ENCODE measurements at places on chromosomes 13 and 19.

- no peak for ATAC-seq
Measured at GRCh38 chr13:68214691-68215415, 984.7 kb upstream of the PCDH9 start.

DNA sequence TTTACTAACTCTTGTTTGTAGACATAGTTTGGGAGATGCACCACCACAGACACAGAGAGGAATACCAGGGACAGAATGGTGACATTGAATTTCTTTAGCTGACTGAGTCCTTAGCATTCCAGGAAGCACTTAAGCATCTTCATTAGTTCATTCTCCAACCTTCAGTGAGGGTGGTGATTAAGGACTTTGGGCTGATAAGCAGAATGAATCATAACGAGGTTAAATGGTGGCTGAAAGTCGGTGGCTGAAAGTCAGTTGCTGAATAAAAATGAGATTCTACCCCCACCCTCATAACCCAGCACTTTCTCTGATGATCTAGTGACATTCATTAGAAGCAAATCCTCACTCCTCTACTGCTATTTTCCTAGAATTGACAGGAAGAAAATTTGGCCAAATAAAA, 10.6 kb downstream of the PCDH8 start:
- no peak for ATAC-seq

DNA sequence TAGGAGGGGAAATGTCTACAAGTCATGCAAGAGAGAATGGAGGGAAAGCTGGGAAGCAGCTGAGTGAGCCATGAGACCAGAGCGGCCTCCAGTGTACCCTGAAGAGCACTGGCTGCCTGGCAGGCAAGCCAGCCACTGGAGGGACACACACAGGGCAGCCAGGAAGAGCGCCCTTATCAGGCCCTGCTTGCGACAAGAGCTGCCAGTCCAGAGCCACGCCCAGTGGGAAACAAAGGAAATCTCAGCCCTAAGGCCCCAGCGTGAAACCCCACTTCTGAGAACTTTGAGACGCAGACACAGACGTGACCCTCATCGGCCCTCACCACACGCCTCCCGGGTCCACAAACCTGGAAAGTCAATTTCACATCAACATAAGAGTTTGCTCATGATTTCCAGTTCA, 105.0 kb downstream of the STK24 start:
- no peak for ATAC-seq

DNA sequence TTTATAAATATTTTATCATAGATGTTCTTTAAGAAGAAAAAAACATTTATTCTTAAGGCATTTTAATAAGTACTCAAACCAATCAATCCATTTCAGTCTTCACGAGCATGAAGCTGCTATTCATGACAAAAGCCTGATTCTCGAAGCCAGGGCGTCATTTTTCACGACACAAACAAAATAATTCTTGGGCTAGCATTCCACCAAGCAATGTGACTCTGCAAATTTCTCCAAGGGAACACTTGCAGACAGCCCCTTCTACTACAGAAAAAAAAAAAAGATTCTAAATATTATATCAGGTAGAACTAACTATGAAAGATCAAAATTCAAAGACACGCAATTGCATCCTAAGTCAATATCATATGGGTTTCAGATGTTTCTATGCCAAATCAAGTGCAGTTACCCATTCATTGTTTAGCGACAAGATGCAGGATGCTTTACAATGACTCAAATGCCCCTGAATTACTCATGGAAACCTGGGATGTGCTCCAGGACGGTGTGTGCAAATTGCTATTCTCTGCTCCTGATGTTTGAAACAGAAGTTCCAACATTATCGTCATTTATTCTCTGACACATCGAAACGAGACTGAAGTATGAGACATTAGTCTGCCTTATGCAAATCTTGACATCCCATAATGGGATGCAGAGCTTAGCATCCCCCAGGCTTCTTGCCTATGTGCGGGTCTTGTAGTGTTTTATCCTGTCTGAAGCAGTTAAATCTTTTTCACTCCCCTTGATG, 517.7 kb downstream of the MYO16 start:
- no peak for ATAC-seq

DNA sequence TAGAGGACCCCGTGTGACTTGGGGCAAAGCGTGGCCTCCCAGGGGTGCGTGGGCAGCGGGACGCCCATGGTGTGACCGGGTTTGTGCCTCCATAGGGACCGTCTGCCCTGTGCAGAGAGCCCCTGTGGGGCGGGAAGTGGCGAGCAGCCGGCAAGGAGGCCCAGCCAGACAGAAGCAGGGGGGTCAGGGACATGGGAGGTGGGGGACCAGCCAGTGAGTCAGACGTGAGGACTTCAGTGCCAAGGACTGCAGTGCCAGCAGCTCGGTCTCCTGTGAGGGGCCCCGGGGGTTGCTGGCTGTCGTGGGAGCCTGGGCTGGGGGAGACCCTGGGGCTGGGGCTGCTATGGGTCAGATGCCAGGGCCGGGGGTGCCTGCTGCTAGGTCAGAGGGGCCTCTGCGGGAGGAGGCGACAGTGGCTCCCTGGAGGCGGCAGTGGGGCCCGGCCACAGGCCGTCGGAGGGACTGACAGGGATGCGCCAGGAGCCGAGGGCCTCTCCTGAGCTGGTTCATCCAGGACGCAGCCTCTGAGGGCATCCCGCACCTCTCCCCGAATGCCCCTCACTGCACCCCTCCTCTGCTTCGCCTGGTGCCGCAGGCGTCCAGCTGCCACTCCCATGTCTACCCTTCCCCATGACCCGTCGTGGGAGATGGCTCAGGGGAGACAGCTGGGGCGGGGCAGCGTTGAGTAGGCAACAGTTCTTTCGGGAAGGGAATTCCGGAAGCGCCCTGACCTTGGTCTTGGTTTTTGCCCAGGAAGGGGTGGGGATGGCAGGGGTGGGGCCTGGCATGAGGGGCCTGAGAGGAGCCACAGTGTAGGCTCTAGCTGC, 80.0 kb downstream of the KDM4B start:
- no peak for ATAC-seq

DNA sequence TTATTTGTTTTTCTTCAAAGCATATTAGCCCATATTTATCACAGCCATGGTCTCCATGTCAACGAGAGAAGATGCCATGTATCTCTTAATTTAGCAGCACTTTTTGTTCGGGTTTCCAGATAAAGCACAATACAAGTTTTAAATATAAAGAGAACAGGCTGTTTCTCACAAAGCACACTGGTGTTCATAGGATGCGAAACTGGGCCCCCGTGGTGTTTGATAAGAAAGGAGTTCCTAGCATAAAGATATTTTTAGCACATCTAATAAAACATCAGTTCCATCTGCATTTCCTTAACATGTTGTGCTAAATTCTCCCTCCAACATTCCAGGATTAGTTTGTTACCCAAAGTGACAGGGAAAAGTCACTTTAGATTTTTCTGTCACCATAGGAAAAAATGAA, 72.4 kb upstream of the EDNRB start:
- ATAC-seq = no peak

DNA sequence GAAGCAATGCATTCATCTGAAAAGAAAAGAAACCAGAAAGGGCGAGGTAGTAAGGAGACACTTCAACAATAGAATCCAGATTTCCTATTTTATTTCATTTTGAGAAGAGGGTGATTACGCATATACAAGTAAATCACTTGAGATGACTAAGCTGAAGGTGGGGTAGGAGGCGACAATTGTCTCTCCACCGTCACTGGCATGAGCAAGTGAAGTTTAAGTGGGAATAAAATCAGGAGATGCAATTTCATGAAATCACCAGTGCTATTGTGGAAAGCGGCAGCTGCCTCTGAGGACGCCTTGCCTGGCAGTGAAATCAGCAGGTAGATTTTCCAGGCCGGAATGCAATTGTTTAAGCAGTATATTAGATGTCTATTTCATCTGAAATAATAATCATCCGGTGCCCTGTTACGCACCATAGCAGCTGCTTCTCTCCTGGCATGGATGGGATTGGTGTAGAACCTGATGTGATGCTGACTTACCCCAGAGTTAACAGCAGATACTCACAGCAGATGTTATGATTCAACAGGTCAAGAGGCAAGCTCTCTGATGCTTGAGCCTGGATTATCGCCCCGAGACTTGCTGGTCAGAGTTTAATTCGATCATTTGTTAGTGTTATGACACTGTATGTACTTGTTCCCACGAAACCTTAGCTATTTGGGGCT, 64.3 kb downstream of the RASL11A start:
- ATAC-seq = no peak

- no peak for ATAC-seq
Measured at GRCh38 chr13:108120302-108120701, 95.0 kb downstream of the LIG4 start.

- no peak for ATAC-seq
Measured at GRCh38 chr13:75702476-75702875, 66.3 kb downstream of the LMO7 start.

DNA sequence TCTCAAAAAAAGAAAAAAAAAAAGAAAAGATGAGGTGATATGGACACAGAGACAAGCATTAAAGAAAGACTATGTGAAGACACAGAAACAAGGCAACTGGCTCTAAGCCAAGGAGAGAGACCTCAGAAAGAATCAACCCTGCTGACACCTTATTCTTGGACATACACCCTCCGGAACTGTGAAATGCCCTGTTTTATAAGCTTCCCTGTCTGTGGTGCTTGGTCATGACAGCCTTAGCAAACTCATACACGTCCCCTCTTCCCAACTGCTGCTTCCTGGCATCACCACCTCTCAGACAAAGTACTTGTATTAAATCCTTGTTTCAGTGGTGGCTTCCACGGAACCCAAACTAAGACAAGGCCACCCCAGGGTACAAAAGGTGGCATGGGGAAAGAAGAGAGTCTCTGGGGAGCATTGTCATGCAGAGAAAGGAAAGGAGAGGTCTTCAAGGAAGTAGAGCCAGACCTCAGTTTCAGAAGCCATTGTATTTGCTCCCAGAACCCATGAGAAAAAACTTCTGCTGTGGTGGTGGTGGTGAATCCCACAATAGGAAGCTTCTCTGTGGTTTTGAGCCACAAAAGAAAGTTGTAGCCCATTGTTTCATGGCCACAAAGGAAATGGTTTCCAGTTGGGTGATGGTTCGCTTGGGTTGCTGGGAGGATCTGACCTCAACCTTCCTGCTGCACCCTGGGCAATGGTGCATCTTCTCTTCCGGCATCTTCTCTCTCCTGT, 16.3 kb upstream of the TSPAN16 start:
- peak; percentile 20 for ATAC-seq

DNA sequence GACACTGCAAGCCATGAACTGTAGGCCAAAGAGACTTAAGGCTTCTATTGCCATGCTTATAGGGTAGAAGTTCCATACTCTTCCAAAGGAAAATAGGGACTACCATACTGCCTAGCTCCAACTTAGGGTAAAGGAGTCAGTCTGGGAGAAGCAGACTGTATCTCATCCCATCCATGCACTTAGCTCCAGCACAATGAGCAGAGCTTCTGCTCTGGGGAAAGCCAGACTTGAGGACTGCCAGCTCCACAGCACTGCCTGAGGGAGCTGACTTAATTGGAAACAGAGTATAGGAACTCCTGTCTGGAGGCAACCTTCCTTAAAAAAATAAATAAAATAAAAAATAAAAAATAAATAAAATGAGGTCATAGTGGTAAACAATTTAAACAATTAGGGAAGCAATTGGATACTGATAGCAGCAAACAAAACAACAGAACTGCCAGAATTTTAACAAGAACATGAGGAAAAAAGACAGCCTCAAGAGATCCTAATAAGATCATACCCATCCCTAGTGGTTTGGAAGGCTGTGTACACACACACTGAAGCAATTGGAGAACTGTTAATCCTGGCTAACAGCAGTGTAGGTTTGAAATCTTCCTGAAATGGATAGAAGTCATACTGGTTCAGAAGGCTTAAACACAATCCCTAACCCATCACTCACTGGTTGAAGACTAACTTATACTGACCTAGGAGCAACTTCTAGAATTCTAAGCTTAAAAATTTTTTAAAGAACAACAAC, 550.1 kb downstream of the TBC1D4 start:
- ATAC-seq = no peak

- ATAC-seq = no peak
Measured at GRCh38 chr13:64130600-64130999, 2715.0 kb upstream of the PCDH20 start.
